GDM1 (cell line): ENCODE measurements at places on chromosomes 11 and 22.

DNA sequence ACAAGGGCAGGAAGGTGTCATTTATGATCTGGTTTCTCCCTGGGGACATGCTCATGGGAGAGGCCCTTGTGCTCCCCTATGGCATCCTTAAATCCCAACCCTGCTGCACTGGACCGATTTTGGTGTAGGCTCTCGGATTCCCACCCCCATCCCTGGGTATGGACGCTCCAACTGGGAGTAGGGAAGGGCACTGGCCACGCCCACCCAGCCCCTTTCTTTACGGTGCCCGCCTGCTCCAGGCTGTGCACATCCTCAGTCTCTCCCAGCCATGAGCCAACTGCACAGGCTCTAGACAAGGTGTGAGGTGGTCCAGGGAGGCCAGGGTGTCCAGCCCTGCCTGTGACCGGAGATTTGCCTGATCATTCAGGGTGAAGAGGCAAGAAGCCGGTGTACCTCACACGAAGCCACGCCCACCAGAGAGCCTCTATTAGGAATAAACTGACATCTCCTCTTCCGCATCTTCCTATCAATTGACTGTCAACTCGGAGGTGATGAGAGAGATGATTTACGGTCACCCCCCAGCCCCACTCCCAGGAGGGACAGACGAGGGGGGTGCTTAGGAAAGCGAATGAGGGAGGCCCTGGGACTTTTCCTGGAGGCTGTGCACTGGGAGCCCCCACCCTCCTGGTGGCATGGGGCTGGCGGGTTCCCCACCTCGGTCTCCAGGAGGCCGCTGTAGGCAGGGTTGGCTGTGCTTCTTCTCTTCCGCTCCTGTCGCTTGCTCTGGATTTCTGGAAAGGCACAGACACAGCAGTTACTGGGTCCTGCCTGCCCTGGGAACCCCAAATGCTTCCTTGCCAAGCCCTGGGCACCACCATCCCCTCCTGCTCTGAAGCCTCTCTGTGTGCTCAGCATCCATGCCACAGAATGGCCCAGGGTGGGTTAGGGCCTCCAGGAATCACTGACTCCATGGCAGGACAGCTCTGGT, 116.7 kb downstream of the PHF21B start:
- no peak for DNase-seq

GRCh38 chr11:92969634-92970347, at the start of gene MTNR1B:
Gene MTNR1B, plus strand, starts transcription at chr11:92969651. Its CDS starts 75 bp downstream, at chr11:92969726.
- DNase-seq = no peak

GRCh38 chr11:128400382-128401203, 186.8 kb downstream of the ETS1 start:
- no peak for DNase-seq

- DNase-seq = peak; percentile 13
Observed at GRCh38 chr11:122637541-122637940, 18.0 kb upstream of the UBASH3B start.

DNA sequence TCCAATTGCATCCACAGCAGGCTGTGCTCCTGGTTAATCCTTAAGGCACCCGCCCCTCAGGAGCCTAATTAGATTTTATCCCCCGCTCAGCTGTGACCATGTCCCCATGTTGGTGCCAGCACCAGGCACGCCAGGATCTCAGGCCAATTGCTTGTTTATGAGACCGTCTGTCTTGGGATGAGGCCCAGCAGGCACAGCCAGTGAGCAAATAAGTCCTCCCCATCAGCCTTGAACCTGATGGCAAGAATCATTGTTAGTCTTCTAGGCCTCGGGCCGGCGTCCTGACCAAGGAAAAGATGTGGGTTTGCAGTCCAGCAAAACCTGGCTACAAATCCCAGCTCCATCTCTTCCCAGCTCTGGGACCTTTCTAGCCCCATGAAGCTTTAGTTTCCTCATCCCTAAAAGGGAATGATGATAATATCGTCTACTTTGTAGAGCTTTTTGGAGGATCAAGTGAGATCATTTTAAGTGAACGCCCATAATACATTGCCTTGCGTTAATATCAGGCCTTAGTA, 57.3 kb downstream of the TP53I11 start:
- no peak for DNase-seq

- DNase-seq = no peak
Observed at GRCh38 chr11:110287537-110287936, 8.9 kb downstream of the RDX start.

DNA sequence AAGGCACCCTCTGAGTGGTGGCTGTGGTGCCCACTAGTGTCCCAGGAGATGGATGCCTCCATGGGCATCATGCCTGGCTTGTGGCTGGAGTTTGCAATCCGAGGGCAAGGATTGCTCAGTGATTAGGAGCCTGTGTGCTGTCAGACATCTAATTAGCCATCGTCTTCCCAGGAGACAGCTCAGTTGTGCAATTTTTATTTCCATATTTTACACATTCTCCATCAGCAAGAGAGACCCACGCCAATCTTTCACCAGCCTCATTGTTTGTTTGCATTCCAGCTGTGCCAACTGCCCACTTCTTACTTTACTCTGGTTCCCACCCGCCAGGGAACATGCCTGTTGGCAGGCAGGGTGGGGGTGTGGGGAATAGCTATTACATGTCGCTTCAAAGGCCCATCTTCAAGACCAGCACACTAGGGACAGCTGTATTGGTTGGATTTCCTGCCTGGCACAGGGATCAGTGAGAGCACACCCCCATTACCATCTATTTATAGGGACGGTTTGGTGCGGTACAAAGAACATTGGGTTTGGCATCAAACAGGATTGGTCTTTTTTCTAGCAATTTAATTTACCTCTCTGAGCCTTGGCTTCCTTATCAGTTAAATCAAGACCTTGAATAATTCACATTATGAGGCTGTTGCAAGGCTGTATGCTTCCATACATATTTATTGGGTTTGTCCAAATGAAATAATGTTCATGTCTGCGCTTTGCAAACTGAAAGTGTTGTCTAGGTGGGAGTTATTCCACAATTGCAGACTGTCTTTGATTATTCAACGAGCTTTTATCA, 80.7 kb upstream of the NAV2 start:
- DNase-seq = no peak

DNA sequence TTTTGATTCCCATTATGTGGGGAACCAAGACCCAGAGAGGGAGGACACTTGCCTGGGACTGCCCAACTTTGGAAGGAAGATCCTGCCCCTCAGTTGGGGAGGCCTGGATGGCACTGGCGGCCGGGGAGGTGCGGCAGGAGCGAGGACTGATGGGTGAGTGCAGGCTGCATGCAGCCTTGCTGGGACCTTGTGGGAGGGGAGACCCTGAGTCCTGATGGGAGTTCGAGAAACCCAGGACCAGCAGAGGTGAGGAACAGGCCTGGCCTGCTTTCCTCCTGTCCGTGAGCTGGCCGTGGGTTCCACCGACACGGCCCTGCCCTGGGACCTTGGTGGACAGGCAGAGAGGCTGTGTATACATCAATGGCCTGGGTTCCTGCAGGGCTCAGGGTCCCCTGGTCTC, 19.3 kb upstream of the SMIM38 start:
- DNase-seq = no peak

GRCh38 chr11:112265659-112266409, 5.2 kb upstream of the PLET1 start:
- no peak for DNase-seq
